ENCODE measurements at places on chromosomes 1 and 21.
A peak's percentile ranks its signal among the peaks of the same experiment; 100 is the strongest.

DNA sequence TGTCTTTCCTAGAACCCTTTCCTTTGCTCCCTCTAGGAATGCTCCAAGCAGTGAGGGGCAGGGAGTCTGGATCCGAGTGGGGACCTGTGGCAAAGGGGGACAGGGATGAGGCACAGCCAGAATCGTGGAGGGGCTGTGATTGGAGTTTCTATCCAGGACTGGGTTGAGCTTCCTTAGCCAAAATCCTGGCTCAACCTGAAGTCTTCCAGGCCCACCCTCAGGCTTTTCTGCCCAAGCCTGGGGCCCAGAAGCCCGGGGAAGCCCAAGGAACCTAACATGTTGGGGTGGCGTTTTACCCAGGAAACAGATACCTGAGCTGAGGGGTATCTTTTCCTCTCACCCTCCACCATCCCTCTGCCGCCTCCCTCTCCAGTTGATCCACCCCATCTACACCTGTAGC lies 5.4 kb downstream of the MYOG start:
- DNase-seq = no peak

GRCh38 chr1:240091614-240092300 lies at the start of gene FMN2:
FMN2 (plus strand) TSS chr1:240091883; CDS start chr1:240092110, 227 bp downstream.
- peak; percentile 77 for DNase-seq

DNA sequence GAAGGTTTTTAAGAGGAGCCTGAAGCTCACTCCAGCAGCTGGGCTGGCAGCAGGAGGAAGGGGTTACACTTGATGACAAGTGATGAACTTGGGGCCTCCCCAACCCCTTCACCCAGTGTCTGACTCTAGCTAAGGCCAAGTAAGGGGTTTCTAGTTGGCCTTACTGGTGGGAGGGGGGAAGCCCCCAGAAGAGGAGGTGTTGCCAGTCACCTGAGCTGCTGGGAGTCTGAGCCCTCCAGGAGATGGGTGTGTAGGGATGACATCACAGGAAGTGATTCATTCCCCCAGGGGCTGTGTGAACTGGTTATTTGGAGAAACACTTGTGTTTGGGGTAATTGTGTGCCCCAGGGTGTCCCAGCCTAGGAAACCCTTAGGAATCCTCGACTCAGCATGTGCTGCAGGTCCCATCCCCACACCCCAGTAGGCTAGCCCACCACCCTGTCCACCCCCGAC lies 3.1 kb downstream of the PADI1 start:
- peak; percentile 80 for DNase-seq

DNA sequence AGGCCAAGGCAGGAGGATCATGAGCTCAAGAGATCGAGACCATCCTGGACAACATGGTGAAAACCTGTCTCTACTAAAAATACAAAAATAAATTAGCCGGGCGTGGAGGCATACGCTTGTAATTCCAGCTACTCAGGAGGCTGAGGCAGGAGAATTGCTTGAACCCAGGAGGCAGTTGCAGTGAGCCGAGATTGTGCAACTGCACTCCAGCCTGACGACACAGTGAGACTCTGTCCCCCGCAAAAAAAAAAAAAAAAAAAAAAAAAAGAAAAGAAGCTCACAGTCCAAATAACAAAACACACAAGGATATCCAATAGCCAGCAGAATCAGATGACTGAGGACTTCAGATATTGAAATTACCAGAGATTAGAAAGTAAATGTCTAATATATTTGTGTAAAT lies 11.8 kb downstream of the AHCTF1 start:
- no peak for DNase-seq

GRCh38 chr21:14403681-14404318 lies 20.9 kb upstream of the HSPA13 start:
- peak; percentile 21 for DNase-seq

- peak; percentile 85 for DNase-seq
Measured at GRCh38 chr1:33710967-33711366, 152.9 kb upstream of the HMGB4 start.

GRCh38 chr21:41387042-41387819 lies 25.4 kb downstream of the MX2 start:
- no peak for DNase-seq

DNA sequence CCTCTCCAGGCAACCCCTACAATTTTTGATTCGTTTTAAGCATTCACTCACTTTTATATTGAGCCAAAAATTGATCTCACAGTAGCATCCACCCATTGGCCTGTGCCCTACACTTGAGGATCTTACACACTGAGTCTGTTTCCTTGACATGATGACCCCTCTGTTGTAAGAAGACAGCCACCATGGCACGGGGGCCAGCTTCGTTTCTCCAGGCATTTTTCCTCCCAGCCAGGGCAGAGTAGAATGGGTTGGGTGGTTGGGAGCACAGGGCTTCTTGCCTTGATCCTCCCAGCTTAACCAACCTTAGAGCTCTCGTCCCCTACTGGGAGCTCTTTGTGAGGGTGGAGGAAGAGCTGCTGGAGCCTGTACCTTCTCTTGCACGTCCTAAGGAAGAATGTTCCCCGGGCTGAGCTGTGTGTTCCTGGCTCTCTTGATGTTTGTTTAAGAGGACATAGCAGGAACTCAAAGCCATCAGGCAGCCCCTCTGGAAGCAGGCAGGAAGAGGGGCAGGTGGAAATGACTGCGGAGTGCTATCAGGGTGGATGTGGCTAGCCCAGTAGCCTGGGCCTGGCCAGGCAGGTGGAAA lies 213.2 kb upstream of the TMEM51 start:
- DNase-seq = no peak

- no peak for DNase-seq
Measured at GRCh38 chr1:100780814-100781213, 61.3 kb downstream of the VCAM1 start.

- peak; percentile 73 for DNase-seq
Measured at GRCh38 chr1:101371259-101371658, 134.4 kb downstream of the S1PR1 start.

DNA sequence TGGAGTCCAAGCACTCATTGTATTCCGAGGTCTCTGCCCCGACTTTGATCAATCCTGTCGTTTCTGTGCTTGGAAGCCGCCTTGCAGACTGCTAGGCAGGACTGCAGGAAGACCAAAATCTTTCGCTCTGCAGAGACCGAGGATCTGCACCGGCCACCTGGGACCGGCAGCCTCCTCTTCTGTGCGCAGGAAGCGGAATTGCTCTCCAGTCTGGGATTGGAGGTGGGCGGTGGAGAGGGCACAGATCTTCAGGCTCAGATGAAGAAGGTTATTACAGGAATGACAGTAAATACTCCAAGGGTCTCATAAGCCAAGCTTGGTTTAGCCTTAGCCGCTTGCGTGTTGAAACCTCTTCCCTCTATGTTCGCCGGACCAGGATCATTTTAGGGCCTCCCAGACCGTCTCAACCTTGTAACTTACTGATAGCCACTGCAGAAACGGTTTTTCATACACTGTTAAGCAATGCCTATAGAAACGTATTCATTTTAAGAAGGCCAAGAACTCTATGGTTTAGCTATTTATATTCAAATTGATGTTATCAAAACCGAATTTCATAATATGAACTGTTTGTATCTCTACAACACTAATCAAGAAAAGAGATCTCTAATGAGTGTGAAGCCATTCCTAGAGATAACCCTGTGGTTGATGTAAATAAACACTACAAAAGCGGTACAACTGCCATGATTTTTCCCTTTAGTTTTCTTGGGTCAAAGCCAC lies 1.1 kb downstream of the MIA3 start:
- peak; percentile 13 for DNase-seq

Measured in fibroblast of skin of right quadriceps (primary cell).